ENCODE measurements at places on chromosomes 7 and 10. TPM values are rescaled to one million over a fixed set of nuclear protein-coding genes. Genes with fewer than 3 reads are reported as not detected.

Gene KIAA1217
- total RNA-seq: 0.53 TPM

GRCh38 chr7:24963218-24963617 lies 16.8 kb downstream of the OSBPL3 start:
- DNase-seq: peak; percentile 55

DNA sequence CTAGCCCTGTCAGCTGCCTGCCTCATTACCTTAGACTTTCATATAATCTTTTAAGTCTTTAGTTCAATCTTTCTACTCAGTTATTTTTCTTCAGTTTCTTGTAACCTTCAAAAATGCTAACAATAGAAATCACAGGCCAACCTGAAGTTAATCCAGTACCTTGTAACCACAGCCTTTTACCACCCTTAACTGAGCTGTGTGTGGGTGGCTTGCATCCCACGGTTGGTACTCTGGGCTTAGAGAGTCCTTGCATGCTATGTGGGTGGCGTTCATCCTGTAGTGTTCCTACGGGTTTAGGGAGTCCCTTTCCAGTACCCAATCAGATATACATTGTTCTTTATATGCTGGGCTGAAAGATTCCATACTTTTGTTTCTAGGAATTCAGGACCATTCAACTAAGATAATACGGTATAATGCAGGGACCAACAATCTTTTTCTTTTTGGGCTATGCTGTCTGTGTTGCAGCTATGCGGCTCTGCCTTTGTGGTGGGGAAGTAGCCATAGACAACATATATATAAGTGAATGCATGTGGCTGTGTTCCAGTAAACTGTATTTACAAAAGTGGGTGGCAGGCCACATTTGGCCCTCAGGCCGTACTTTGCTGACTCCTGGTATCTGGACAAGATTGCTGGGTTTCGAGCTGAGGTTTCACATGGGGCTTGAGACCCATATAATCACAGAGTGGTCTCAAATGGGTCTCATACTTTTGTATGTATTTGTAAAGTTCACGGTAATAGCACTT lies 280.8 kb upstream of the LRGUK start:
- no peak for DNase-seq

Gene SUN3
- total RNA-seq: not detected

Gene NSUN6
- 15.7 TPM for total RNA-seq

DNA sequence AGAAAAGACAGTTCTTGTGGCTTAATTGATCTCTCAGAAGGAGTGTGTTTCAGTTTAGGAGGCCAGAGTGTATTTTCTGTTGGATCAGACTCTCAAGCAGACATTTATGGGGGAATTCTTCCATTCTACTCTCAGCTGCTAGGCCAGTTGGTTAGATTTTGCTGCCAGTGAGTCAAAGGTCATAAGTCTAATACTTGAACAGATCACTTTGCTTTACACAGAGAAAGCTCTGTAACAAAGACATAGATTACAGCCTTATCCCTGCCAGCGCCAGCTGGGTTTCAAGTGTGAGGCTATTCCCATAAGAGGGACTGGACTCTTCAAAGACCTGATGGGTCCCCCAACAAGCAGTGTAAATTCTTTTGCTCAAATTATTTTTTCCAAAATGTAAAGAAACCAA lies 145.6 kb upstream of the SEMA3C start:
- no peak for DNase-seq

DNA sequence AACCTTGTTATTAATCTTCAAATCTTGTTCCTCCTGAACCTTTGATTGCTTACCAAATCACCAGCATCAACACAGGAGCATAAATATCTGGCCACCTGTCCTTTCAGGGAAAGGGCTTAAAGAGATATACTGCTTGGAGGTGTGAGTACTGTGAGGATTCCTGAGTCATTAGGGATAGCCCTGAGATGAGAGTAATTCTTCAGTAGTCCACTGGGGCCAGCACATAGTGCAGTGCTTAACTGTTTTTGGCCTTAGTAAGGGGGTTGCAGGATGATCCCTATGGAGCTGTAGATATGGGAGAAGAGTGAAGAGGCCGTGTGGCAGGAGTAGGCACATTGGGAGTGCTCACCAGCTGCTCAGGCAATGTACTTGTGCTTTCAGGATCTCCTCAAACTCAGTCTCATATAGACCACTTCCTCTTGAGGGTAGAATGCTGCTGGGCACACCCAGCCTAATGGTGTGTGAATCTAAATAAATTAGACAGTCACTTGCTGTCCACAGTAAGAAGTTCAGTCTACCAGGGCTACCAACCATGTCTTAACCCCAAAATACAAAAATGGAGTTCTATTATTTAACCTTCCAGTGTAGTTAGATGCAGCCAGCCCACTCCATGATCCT lies 26.5 kb upstream of the GPR141 start:
- no peak for DNase-seq

Gene CDK1
- 88.5 TPM for total RNA-seq

Gene VAX1
- not detected for total RNA-seq

- no peak for DNase-seq
Measured at GRCh38 chr10:27857616-27858015, 112.0 kb upstream of the MKX start.

DNA sequence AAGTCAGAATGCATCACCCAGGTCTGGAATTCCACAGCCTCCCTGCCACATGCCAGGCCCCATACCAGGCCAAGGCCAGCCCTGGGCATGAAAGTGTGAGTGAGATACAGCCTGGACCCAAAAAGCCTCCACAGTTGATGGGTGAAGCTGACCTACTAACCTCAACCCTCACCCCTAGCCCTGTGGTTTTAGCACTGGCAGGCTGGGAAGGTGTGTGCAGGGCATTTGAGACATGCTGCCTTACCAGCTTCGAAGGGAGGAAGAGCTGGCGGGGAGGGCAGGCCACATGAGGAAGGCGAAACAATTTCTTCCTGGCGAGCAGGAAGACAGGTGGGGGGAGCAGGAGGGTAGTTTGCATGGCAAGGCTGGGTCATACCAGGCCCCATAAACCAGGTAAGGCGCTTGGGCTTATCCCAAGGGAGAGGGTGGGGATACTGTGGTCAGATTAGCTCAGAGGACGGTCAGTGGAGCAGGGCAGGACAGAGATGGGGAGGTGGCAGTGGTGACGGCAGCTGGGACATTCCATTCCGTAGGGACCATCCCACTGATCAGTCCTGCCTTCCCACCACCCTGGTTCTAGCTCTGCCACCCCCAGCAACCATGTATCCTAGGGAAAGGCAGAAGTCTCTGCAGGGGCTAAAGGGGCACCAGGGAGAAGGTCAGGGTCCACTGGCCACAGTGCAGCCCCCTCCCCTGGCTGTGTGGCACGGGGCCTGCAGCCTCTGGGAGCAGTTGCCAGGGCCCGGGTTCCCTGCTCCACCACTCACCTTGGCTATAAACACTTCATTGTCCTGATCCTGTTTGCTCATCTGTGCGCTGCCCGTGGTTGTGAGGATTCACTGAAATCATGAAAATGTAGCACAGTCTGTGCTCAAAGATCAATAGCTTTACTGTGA lies 155.8 kb downstream of the NRF1 start:
- no peak for DNase-seq

DNA sequence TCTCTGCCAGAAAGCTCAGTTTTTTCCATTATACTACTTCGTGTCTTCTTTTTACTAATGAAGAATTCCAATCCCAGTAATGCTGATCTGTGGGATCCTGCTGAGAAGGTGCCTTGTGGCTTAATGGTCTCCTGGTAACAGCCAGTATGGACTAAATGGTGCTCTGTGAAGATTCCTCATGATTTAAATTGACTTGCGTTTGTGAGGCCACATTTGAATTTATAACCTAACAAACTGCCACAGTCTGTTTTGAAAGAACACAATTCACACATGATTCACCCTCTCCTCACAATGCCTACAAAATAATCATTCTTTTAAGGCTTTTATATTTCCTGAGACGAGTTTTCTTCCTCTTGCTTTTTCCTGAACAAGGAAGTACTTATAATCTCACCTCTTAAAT lies 140.0 kb downstream of the MBL2 start:
- no peak for DNase-seq

Gene SPDYE16
- 0.18 TPM for total RNA-seq

DNA sequence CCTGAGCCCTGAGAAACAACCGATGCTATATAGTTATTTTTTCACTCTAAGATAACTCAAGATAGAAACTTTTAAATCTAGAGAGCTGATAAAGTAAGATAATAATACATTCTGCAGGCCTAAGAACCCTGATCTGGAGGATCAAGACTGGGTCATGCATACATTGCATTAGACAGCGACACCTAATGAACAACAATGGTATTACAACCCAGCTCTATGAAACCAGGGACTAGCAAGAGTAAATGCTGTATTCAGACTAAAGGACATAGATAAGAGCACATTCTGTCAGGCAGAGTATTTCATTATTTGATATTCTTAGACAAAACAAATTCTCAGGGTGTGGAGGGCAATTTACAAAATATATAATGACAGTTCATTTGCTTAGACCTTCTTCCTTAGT lies 148.6 kb downstream of the GRK5 start:
- DNase-seq: no peak

GRCh38 chr10:5187867-5188266 lies 2.9 kb upstream of the AKR1C8 start:
- DNase-seq: no peak

DNA sequence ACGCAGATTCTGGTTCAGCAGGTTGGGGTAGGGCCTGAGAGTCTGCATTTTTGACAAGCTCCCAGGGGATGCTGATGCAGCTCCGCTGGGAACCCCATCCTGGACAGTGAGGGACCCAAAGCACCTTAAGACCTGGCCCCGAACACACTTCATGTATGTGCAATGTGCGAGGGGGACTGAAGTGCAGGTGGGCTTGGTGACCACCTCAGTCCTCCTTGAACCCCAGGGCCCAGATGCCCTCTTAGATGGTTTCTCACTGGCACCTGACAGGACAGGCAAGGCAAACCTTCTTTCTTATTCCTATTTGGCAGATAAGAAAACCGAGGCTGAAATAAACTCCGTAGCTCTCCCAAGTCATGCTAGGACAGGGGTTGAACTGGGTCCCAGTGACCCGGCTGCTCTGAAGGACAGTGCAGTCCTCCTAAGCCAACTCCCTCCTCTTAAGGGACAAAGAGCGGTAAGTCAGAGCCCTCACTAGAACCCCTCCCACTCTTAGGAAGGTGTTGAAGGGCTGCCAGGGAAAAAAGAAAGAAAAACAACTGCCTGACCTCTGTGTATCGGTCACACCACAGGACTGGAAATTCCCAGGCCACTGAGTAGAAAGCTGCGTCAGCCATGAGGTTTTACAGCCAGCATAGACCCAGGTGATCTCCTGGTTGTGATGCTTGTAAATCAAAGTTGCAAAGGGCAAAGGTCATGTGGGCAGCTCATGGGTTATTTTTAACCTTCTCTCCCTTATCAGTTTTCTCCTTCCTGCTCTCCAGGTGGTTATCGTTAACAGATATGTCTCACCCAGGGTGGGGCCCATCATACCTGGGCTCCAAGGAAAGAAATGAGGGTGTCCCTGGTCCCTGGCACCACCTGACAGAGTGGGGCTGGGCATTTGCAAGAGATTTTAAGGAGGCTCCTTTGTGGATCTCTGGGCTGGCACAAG lies 90.9 kb upstream of the SMNDC1 start:
- peak; percentile 74 for DNase-seq

GRCh38 chr7:66119245-66119850 lies 4.7 kb downstream of the CRCP start:
- no peak for DNase-seq

Gene IFIT3
- total RNA-seq: 19.2 TPM

DNA sequence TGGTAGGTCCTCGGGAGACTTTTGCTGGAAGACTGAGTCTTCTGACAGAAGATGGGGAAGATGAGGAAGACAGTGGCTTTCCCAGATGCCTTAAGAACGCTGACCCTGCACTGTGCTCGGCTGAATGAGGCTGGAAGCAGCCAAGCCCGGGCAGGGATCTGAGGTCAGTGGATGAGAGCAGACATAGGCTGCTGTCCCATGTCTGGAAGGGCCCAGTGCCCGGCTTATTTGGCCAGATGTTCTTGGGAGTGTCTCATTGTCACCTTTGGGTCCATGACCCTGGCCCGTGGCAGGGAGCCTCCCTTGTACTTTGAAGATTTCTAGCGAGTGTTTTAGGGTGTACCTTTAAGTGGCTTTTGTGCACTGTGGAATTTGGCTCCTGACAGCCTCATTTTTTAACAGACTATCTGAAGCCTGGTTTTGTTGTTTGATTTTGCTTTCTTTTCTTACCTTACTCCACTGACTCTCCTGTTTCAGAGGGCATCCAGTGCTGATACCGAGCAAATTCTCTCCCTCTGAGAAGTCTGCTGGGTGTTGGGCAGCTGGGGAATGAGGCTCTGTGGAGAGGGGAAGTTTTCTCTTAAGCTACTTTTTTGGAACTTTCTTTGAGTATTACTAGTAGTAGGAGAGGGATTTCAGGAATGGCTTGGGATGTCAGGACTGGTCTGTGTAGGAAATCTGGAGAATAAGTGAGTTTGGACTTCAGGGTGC lies 61.4 kb downstream of the CREB5 start:
- DNase-seq: no peak

Gene PLXDC2
- not detected for total RNA-seq
